Gastroesophageal sphincter (tissue), 4 donors: ENCODE measurements at places on chromosomes 7 and 10. TPM values are rescaled to one million over a fixed set of nuclear protein-coding genes. Genes with fewer than 3 reads are reported as not detected.

Gene NRCAM
- 4.7 TPM for total RNA-seq

Gene PTPRN2
- 3.9 TPM for total RNA-seq

Gene FAM25C
- total RNA-seq: not detected

Gene CNPY4
- total RNA-seq: 21.0 TPM

Gene UCN3
- not detected for total RNA-seq

Gene SPDYE11
- total RNA-seq: not detected

Gene NUTM2B
- total RNA-seq: not detected

Gene GPR158
- total RNA-seq: 0.27 TPM

Gene PRKG1
- 27.5 TPM for total RNA-seq

Gene SPOCK2
- total RNA-seq: 9.2 TPM

Gene PSTK
- total RNA-seq: 12.3 TPM

Gene ASZ1
- not detected for total RNA-seq

Gene ZNF92
- total RNA-seq: 4.6 TPM

Gene RGR
- total RNA-seq: 1.1 TPM

Gene UNCX
- total RNA-seq: not detected

Gene EXOC4
- 52.6 TPM for total RNA-seq

Gene MYO1G
- total RNA-seq: 1.5 TPM

Gene DYNC1I1
- total RNA-seq: 22.9 TPM

Gene PRKCQ
- 5.6 TPM for total RNA-seq

Gene PGAM2
- total RNA-seq: 3.2 TPM

Gene LRRC4
- total RNA-seq: 0.39 TPM

Gene CCL24
- not detected for total RNA-seq

Gene LIPK
- total RNA-seq: not detected

Gene HDAC9
- 83.8 TPM for total RNA-seq

Gene STEAP4
- total RNA-seq: 21.5 TPM

Gene LRWD1
- total RNA-seq: 13.2 TPM

Gene CTBP2
- 103 TPM for total RNA-seq

Gene CPED1
- 35.1 TPM for total RNA-seq

Gene C10orf143
- 1.1 TPM for total RNA-seq

Gene PNLIPRP1
- total RNA-seq: not detected

Gene PON1
- not detected for total RNA-seq

Gene LIPM
- total RNA-seq: not detected

Gene NEUROD6
- total RNA-seq: not detected

Gene FRMD4A
- total RNA-seq: 21.2 TPM

Gene BLNK
- 2.4 TPM for total RNA-seq

Gene ZC3HAV1
- total RNA-seq: 21.8 TPM

Gene GOLGA7B
- 0.31 TPM for total RNA-seq

Gene MSMB
- total RNA-seq: not detected

Gene FAM25A
- total RNA-seq: not detected

Gene MMP21
- not detected for total RNA-seq

Gene SORCS1
- total RNA-seq: 10.7 TPM

Gene EVX1
- not detected for total RNA-seq

Gene CDH23
- total RNA-seq: 20.0 TPM

Gene INTS1
- 34.3 TPM for total RNA-seq

Gene HABP2
- total RNA-seq: not detected

Gene CCDC3
- 18.4 TPM for total RNA-seq
